Activated T-cell treated with anti-CD3 and anti-CD28 coated beads, Interleukin-2, amount 50 U/mL, for 4 hours (primary cell): ENCODE measurements at places on chromosomes 6 and 20. TPM values are rescaled to one million over a fixed set of nuclear protein-coding genes. Genes with fewer than 3 reads are reported as not detected.

DNA sequence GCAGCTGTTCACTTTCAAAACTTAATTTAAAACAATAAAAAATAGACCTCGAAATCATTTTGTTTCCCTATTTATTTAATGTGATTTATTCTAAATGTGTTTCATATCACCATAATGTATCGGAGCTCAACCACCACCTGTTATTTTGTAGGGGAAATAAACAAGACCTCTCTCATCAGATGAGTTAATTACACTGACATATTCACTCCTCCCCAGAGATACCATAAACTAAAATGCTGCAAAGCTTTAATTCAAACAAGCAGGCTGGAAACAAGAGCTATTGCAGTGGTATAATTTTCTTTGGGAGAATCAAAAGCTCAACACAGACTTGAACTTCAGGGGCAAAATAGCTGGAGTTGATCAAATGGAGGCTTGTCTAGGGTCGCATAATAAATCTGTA lies 303.5 kb upstream of the TSHZ2 start:
- no peak for DNase-seq

PRKN gene
- total RNA-seq: 0.05 TPM

DNA sequence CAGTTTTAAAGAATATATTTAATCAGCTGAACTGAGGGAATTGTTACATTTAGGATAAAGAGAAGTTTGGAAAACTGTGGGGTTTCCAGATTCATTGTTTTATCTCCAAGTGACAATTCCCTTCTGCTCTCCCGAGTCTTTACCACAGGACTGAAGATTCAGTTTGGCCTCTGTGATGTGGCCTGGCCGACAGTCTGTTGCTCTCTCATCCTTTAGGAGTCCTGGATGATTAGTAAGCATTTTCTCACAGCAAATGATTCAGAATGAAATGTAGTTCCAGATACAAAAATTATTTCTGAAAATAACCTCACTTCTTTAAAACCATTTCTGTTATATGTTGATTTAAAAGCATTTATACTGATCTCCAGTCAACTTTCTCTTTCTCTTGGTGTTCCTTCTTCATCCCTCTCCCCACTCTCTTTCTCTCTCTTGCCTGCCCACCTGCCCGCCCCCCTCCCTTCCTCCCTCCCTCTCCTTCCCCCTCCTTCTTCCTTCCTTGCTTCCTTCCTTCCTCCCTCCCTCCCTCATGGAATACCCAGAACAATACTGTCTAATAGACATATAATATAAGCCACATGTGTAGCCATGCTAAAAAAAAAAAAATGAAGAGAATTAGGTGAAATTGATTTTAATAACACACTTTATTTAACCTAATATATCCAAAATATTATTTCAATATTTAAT lies 254.9 kb downstream of the PRL start:
- DNase-seq: no peak

GRCh38 chr6:100721256-100721655 lies 159.9 kb downstream of the ASCC3 start:
- no peak for DNase-seq

AGPAT1 gene
- total RNA-seq: 27.3 TPM

- no peak for DNase-seq
These were observed 4.8 kb downstream of the GSTA3 start for GRCh38 chr6:52904562-52905279.

DNA sequence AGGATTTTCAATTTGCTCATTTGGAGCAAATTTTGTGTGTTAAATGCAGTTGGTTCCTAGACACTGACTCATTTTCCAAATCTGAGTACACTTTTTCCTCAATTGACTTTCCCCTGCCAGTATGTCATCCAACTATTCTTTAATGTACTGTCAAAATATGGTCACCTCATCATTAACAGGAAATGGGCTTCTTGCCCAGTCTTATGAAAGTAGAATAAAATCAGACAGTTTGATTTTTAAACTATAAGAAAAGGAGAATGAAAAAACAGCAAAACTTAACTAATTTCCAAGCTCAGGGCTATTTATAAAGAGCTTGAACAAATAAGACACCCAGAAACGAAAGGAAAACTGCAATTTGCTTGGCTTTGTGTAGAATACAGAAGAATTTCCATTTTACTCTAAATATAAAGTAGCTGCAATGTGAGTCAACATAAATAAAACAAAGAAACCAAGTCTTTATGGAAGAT lies 43.7 kb upstream of the RAB23 start:
- no peak for DNase-seq

SCUBE3 gene
- 0.03 TPM for total RNA-seq

NRN1 gene
- total RNA-seq: 0.15 TPM

FERMT1 gene
- total RNA-seq: 0.51 TPM

- no peak for DNase-seq
These were observed 10.9 kb downstream of the BANF2 start for GRCh38 chr20:17710379-17711266.

PTCHD4 gene
- not detected for total RNA-seq

SEL1L2 gene
- not detected for total RNA-seq

MEP1A gene
- total RNA-seq: not detected

DNA sequence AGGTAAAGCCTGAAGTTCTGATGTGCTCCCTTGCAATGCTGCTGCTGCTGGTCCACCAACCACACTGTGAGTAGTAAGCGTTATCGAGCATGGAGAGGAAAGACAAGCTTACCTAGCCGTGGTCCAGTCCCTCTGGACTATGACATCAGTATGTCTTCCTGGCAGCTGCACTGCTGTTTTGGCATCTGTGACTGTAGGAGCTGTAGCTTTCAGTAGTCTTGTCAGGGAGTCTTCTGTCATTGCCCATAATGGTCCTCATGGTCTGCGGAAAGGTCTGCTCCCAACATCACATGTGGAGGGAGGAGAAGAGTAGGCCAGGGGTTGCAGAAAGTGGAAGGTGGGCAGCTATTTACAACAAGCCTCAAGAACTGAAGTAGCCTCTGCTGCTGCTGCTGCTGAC lies 26.8 kb upstream of the TMEM217 start:
- no peak for DNase-seq

DNA sequence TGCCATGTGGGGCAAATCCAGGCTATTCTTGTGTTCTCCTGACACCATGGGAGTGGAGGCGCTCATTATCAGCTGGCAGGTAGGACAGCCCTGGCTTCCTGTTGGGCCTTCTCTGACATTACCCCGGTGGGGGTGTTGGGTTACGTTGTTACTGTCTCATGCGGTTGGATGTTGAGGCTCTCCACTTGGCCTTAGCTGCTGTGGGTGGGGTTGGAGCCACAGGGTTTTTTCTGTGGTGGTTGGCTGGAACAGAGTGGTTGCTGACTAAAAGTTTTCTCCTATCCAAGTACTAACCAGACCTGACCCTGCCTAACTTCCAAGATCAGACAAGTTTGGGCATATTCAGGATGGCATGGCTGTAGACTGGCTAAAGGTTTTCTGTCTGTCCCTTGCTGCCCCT lies 20.2 kb downstream of the RIPK1 start:
- no peak for DNase-seq

GRCh38 chr6:118097576-118097975 lies 190.5 kb downstream of the SLC35F1 start:
- no peak for DNase-seq

DNA sequence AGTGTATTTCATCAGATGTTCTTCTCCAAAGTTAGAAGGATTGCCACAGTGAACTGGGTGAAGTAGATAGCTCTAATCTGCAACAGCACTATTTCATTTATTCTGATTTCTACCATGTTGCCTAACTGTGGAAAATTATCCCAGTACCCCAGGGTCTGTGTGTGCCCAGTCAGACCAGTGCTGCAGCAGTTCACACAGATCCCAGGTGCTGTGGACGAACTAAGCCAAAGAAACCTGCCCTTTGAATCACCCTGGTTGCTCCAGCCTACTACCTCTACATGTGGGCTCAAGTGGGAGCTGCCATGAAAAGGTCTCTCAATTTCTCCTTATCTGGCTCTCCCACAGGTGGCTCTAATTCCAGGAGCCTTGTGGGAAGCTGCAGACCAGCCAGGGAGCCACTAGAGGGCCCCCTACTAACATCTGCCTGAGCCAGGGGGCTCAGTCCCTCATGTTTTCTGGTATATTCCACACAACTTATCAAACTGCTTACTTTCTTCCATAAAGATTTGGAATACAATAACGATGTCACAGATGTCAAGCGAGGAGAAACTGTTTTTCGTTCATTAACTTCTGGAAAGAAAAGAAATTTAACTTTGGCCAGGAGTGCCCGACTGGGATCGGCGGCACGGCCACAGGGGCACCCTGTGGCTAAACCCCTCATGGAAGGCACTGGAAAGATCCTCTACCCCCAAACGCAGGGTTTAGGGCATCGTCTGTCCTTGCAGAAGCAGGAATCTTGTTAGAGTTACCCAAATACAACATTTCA lies 31.6 kb upstream of the LY86 start:
- DNase-seq: peak; percentile 40

DNA sequence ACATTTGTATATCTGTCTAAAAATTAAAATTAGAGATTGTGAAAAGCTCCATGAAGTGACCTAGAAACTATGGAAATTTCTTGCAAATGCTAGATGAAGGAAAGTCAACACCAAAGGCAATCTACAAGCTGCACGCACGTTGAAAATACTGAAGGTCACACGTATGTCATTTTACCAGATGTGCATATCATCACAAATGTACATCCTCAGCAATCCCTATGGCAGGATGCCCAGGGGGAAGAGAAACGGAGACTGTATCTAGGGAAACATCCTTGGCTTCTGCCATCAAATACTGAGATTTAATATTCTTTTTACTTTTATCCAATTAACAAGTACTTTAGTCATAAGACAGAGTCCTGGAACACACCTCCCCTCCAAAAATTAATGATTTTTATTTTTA lies 672.0 kb downstream of the RNF144B start:
- no peak for DNase-seq

- DNase-seq: no peak
These were observed 24.1 kb upstream of the EPB41L1 start for GRCh38 chr20:36130390-36130789.

GRCh38 chr6:136822046-136822375 lies 381 bp upstream of the PEX7 start:
- DNase-seq: no peak

GRCh38 chr20:43159994-43160393 lies 29.7 kb downstream of the PTPRT start:
- DNase-seq: no peak

DNA sequence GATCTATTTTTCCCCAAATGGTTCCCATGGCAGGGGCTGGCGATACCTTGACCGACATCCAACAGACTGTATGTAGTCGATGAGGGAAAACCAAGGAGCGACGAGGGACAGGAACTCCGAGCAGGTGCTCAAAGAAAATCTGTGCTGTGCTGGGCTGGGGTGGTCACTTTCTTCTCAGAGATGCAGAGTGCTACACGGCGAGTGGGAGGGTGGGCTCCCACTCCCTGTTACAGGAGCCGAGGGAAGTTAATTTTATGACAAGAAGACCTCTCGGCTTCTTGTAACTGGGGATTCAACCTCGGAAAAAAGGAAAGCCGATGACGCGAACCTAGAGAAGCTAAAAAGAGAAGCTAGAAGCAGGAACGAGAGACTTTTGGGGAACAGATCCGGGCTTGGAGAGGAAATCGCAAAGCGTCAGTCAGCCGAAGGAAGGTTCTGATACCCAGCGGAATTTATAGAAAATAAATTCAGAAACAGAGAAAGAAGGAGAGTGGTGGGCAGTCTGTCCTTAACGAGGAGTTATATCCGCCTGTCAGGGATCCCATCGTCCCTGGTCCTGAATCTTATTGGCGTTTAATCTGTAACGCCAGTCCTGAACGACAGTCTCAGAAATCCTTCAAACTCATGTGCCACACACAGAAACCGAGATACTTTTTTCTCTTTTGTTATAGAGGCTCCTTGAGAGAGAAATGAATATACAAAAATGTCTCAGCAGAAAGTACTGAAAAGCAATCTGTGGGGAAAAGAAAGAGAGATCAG lies 84.6 kb upstream of the ZNF322 start:
- DNase-seq: no peak

- no peak for DNase-seq
These were observed 625.7 kb downstream of the TFAP2A start for GRCh38 chr6:9789201-9789600.

CDC40 gene
- 27.9 TPM for total RNA-seq

DNA sequence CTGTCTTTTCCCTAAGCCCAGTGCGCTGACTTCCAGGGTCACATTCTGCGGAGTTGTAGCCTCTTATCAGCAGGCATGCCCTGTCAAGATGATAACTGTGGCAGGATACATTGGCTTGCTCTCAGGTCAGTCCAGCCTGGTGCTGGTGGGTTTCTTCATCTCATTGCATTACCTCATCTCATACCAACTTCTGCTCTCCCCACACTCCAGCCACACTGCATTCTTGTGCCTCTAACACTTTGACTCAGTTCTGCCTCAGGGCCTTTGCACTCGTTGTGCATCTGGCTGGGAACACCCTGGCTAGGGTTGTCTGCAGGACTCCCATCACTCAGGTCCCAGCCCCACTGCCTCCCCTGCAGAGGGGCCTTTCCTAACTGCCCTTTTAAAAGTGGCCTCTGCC lies 110.3 kb upstream of the BACH2 start:
- no peak for DNase-seq

DNA sequence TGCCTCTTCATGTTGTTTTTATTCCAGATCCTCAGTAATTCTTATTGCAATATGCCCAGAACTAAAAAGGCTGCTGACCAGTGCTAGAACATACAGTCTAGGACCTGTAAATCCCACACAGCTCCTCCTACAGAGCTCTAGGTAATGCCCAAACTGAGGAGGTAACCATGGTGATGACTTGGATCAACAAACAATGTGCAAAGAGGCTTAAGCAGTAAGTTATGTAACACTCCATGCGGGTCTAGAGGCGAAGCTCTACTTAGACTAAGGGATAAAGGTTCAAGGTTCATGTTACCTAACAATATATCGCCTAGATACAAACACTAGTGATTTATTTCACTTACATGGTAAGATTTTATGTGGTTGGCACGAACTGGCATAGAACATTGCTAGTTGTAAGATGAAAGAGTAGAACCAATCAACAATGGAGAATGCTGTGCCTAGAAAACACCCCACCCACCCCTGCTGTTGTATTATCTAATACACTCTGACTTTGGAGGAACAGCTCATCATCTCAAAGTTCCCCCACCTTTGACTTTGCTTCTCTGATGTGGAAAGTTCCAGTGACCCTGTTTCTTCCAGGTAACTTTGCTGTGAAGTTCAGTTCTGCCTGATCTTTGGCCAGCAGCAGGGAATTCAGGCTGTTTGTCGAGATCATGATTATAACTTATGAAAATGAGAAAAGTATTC lies 242.4 kb downstream of the ALDH8A1 start:
- DNase-seq: no peak

C6orf52 gene
- 4.3 TPM for total RNA-seq

CRISP2 gene
- total RNA-seq: not detected

GRCh38 chr6:110549277-110549676 lies 72.9 kb upstream of the SLC22A16 start:
- DNase-seq: no peak
